Left ventricle myocardium inferior (tissue), 1 donor: ENCODE measurements at places on chromosomes 2 and 18.

DNA sequence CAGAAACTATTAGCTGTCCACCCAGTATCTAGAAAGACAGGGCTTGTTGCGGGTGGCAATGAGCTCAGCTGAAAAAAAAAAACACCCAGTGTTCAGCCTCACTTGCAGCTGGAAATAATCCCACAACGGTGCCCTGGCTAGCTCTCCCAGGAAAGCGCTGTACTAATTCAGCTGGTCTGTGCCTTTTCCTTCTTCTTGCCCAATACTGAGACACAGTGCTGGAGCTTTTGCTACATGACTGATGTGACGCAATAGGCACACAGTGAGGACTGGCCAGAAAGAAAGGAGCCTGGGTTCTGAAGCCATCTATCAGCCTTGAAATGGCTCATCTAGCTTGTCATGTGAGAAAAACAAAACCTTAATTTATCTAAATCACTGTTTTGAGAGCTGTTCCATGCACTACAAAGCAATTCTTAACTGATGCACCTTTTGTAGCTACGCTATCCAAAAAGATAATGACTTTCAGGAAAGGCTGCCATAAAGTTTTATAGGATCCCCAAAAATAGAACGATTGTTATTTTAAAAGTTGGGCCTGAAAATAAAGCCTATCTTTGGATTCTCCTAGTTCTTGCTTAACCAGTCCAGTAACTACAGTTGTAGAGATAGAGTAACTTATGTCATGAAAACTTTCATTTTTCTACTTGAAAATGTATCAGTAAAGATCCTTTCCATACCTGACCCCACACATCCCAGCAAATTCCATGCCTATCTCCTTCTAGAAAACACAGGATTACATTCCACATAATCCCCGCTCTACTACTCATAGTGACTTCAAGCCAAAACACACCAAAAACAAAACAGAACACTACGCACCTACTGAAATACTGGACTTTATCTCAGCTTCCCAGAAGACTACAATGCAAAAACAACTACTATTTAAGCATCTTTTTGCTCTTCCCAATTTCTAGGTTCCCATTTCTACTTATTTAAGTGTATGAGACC, 15.9 kb downstream of the KIDINS220 start:
- H3K4me1 ChIP-seq, result peaks cover 40% of the 10 kb centered on the region
- no peak overlapping the region for H3K4me3 ChIP-seq
- peak; percentile 41 for DNase-seq
- H3K27me3 ChIP-seq, result no peaks in the 10 kb centered on the region
- peak overlapping the region; percentile 70 for H3K27ac ChIP-seq
- peaks cover 42% of the 10 kb centered on the region for H3K36me3 ChIP-seq

GRCh38 chr2:164984428-164984827, 29.1 kb upstream of the SLC38A11 start:
- H3K4me3 ChIP-seq, result no peak overlapping the region
- no peaks in the 10 kb centered on the region for H3K27me3 ChIP-seq
- no peaks in the 10 kb centered on the region for H3K4me1 ChIP-seq
- no peak overlapping the region for H3K27ac ChIP-seq
- DNase-seq, result no peak

GRCh38 chr2:60549238-60549927, 4.1 kb downstream of the BCL11A start:
- peak overlapping the region; percentile 73 for H3K4me3 ChIP-seq
- H3K27ac ChIP-seq, result peak overlapping the region; percentile 87
- DNase-seq, result peak; percentile 29
- no peaks in the 10 kb centered on the region for H3K36me3 ChIP-seq
- peaks cover 66% of the 10 kb centered on the region for H3K4me1 ChIP-seq

DNA sequence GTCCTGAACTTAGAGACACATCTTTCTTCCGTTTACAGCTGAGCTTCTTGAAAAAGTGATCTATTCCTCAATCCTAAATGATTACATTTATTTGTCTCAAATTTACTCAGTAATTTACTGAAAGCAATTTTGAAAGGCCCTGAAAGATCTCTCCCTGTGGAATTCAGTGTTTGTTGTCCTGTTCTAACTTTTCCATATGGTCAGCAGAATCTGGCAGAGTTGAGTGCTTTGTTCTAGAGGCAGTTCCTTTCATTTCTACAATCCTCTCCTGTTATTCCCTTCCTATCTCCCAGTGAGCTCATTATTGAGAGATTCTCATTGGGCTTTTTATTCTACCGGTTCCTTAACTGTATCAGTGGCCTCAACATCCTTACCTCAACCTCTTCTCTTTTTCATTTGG, 36.5 kb upstream of the REG3G start:
- no peak for DNase-seq
- no peak overlapping the region for H3K4me3 ChIP-seq
- no peaks in the 10 kb centered on the region for H3K36me3 ChIP-seq
- peaks cover 39% of the 10 kb centered on the region for H3K27me3 ChIP-seq
- no peak overlapping the region for H3K27ac ChIP-seq

GRCh38 chr2:109214651-109215371, 85.8 kb downstream of the SH3RF3 start:
- H3K36me3 ChIP-seq, result no peaks in the 10 kb centered on the region
- no peaks in the 10 kb centered on the region for H3K27me3 ChIP-seq
- H3K4me1 ChIP-seq, result peaks cover 70% of the 10 kb centered on the region
- no peak overlapping the region for H3K27ac ChIP-seq
